Activated T-cell treated with anti-CD3 and anti-CD28 coated beads for 24 hours (primary cell): ENCODE measurements at places on chromosomes 4 and X.

- DNase-seq: no peak
Observed at GRCh38 chr4:32133141-32133540, 1413.0 kb downstream of the PCDH7 start.

- no peak for DNase-seq
Observed at GRCh38 chrX:148723551-148723950, 223.1 kb downstream of the AFF2 start.

- DNase-seq: no peak
Observed at GRCh38 chrX:124268099-124268498, 64.4 kb upstream of the TEX13D start.

- DNase-seq: peak; percentile 6
Observed at GRCh38 chrX:65035446-65035770, 59.2 kb upstream of the ZC4H2 start.

DNA sequence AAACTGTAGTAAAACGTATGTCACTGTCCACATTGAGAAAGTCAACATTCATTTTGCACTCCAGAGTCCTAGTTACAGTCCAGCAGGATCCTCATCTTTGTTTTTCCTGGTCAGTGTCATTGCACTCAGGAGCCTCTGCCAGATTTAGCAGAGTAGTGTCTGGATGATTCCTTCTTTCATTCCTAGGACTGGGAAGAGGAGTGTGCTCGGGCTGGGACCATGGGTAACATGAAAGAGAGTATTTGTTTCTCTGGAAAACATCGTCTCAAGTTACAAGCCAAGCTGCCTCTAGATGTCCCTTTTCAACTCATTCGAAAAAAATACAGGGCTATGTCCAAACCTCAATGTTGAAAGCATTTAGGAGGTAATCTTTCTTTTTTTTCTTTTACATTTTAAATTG is 69.9 kb upstream of the TNIP3 start:
- no peak for DNase-seq

DNA sequence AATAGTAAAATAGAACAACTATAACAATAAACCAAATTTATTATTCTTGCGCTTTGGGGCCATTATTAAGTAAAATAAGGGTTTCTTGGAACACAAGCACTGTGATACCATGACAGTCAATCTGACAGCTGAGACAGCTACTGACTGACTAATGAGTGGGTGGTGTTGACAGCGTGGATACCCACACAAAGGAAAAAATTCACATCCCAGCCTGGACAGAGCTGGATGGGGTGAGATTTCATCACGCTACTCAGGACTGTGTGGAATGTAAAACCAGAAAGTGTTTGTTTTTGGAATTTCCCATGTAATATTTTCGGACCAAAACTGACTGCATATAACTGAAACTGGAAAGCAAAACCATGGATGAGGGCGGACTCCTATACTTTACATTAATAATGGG is 48.8 kb downstream of the IGFBP7 start:
- no peak for DNase-seq

GRCh38 chrX:40202456-40202855 is 104.7 kb upstream of the BCOR start:
- DNase-seq: no peak

DNA sequence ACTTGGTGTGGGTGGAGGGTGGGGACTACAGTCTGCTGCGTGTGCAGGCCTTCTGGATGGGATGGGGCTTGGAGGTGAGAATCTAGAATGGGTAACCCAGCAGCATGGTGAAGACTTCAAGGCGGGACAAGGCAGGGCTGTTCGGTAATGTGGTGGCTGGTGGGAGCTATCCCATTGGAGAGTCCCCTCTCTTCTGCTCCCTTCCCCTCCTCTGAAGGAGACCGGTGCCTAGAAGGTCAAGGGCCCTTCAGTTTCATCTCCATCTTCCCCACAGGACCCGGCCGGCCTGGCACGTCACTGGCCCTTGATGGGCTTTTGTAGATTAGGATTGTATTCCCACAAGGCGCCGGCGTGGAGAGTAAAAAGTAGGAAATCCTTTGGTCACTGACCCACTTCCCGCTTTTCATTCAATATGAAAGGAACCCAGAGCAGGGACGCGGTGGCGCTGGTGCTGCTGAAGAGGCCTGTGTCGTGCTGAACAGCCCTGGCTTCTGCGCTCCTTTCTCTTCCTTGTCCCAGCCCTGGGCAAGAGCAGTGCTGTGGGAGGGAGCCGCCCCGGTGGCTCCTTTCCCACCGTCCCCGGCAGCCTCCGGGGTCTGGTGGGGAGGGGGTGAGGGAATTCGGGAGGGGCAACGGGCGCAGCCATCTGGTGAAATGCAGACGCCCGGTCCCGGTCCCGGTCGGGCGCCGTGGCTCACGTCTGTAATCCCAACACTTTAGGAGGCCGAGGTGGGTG is 7.3 kb upstream of the HMGB3 start:
- no peak for DNase-seq

DNA sequence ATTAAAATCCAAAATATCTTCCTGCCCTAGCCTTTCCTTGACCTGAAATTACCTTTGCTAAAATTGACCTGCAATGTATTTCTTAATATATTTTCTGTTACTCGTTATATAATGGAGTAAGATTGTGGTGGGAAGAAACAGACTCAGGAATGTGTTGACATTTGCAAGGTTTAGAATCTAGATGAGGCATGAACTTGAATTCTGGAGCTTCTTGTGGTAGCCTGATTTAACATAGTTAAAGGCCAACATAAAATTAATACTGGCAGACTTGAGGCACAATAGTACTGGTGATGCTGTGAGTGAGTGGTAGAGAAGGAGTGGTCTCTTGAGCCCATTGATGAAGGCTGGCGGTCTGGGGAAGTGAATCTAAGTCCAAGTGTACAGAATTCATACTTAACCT is 197.9 kb upstream of the SPRY1 start:
- DNase-seq: no peak

- no peak for DNase-seq
Observed at GRCh38 chrX:78922754-78923153, 22.4 kb upstream of the P2RY10 start.

- no peak for DNase-seq
Observed at GRCh38 chr4:72591547-72592454, 22.8 kb upstream of the ADAMTS3 start.

GRCh38 chrX:82087699-82088098 is 885.8 kb downstream of the SH3BGRL start:
- DNase-seq: no peak

GRCh38 chr4:122091836-122092405 is 60.2 kb upstream of the BLTP1 start:
- DNase-seq: no peak

GRCh38 chr4:94892051-94892450 is 134.3 kb downstream of the BMPR1B start:
- no peak for DNase-seq

GRCh38 chr4:7068883-7069282 is 1.0 kb upstream of the GRPEL1 start:
- no peak for DNase-seq

DNA sequence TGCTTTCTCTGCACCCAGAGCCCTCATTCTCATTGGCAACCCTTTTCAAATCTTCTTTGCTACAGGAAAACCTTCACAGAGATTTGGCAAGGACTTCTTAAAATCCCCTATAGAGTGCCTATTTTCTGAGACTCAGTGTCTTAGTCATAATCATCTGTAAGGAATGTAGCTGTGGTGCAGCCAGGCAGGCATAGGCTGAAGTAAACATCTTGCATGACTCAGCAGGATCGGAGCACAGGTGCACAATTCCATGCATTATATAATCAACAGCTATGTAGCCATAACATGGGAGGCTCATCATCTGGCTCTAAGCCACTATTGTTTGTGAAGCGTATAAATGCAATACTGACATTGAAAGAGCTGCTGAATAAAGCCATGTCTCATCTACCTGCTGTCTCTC is 368.8 kb downstream of the MAGEE1 start:
- DNase-seq: no peak

- no peak for DNase-seq
Observed at GRCh38 chr4:155009288-155009687, 199.1 kb upstream of the NPY2R start.

GRCh38 chr4:153906231-153906630 is 117.3 kb upstream of the SFRP2 start:
- DNase-seq: no peak
